Anterior cingulate cortex (tissue), 58 donors: ENCODE measurements at places on chromosomes 6 and 20.

GRCh38 chr6:147479857-147480256, 28.6 kb upstream of the SAMD5 start:
- DNase-seq = no peak

DNA sequence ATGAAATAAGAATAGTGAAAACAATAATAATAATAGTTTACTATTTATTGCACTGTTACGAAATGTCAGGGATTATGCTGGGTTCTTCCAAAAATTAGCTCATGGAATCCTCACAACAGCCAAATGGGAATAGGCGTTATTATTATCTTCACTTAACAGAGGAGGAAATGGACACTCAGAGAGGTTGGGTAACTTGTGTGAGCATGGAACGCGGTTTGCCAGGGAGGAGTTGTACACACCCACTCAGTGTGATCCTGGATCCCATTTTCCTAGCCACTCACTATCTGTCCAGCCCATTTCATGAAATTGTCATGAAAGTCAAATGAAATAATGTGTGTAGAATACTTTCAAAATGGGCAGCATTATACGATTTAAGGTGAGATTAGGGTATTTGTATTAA, 4.6 kb downstream of the NELFCD start:
- DNase-seq = no peak

GRCh38 chr6:111952821-111953540, 79.7 kb upstream of the FYN start:
- no peak for DNase-seq

GRCh38 chr20:16860914-16861313, 112.8 kb downstream of the OTOR start:
- no peak for DNase-seq

GRCh38 chr6:18218233-18218632, 46.1 kb downstream of the DEK start:
- no peak for DNase-seq

DNA sequence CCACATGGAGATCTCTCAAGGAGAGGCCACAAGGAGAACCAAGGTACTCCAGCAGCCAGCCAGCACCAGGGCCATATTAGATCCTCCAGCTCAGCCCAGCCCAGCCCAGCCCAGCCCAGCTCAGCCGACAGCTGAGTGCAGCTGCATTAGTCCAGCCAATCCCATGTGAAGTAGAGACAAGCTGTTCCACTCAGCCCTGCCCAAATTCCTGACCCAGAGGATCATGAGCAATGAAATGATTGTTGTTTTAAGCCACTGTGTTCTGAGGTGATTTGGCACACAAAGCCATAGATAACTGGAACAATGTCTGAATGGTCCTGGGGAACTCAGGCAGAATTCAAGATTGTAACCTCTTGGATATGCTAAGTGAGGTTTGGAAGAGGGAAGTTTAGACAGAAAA, 59.5 kb upstream of the BMP2 start:
- no peak for DNase-seq

DNA sequence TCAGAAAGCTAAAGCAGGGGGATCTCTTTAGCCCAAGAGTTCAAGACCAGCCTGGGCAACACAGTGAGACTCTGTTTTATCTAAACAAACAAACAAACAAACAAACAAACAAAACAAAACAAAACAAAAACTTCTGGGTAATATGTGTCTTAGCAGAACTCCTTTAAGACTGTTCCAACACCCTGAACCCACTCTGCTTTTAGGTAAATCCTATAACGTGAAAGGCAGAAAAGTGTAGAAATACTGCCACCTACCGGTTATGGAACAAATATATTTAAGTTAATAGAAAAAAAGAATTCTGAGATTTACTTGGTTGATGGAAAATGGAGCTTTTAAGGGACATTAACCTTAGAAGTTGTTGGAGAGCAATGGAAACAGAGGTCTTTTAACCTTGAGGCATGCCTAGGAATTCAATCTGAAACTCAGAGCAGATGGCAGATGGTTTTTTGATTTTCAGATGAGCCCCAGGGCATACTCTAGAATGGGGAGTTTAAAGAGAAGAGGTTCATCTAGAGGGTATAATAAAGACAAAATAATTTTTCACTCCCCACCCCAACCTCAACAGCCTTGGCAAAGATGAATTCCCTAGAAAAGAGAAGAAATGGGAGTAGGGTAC, 38.5 kb downstream of the SOD2 start:
- DNase-seq = no peak

- peak; percentile 57 for DNase-seq
Measured at GRCh38 chr6:13012977-13013680, 296.6 kb downstream of the PHACTR1 start.

DNA sequence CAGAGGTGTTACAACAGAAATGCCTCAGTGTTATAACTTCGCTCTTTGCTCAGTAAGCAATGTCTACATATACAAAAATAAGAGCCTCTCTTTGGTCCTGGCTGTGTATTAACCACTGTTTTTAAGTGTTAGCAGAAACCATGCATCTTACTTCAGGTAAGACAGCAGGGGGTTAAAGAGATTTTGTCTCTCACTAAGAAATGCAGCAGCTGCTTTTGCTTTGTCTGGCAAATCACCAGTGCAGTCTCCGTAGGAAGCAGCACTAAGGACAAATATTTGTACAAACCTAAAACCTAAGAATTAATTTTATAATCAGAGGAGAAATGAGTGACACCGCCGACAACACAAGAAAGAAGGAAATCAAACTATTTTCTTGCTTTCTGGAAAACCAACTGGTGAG, 758 bp downstream of the SMIM28 start:
- DNase-seq = no peak

- DNase-seq = no peak
Measured at GRCh38 chr6:16849280-16849987, 88.2 kb upstream of the ATXN1 start.

- no peak for DNase-seq
Measured at GRCh38 chr20:23873370-23874015, 6.1 kb downstream of the CST5 start.

GRCh38 chr20:8161264-8162071, 29.4 kb downstream of the PLCB1 start:
- no peak for DNase-seq

DNA sequence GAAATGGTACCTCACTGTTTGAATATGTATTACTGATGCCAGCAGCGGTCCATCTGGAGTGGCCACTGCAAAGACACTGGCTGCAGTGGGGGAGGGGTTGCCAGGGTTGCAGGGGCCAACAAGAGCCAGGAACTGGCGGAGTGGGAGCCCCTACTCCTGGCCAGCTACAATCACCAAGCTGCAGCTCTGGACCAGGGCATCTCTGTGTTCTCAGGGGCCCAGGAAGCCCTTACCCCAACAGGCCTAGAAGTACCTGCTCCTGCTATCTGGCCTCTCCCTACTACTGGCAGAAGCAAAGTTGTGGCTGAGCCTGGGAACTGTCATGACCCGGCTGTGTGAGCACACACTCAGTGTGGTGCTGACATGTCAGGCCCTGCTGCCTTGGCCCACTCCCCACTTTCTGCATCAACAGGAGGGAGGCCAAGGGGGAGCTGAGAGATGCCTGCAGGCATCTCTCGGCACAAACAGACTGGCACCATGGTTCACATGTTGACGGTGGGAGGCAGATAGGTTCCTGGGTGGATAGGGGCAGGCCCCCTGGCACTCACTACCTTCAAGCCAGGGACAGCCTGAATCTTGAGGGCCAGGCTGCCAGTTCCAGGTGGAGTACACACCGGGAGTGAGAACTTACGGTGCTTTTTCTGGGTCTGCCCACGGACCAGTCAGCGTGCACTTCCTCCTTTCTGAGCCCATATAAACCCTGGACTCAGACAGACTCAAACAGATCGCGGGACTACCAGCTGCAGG, 1188.0 kb downstream of the GRIK2 start:
- DNase-seq = no peak

GRCh38 chr6:167990016-167990945, 7.2 kb upstream of the KIF25 start:
- no peak for DNase-seq

- no peak for DNase-seq
Measured at GRCh38 chr20:17676942-17677341, 5.1 kb downstream of the RRBP1 start.

DNA sequence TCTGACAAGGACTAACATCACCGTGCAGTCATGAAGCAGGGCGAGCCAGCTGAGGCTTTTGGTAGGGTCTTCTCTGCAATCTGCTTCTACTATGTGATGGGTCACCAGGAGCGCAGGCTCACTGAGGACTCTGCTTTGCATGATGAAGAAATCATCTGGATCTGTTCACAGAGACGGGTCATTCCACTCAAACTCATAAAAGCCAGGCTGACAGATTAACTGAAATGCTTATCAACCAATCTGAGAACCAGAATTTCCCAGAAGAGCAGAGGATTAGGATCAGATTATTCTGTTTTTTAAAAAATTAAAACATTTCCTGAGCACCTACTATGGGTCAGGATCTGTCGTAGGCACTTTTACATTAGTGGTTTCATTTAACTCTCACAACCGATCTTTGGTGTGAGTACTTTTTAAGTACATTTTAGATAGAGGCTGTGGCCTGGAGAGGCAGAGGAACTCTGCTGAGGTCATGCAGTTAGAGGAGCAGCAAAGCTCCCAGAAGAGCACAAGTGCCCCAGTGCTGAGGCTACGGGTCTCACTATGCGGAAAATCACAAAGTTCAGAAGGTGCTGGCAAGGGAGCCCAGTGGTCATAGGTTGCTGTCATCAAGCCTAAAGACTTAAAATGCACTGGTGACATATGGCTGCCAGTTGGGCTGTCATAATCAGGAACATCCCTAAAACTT, 109.1 kb downstream of the BACH2 start:
- DNase-seq = no peak

- DNase-seq = no peak
Measured at GRCh38 chr6:139852488-139853140, 478.2 kb upstream of the CITED2 start.

DNA sequence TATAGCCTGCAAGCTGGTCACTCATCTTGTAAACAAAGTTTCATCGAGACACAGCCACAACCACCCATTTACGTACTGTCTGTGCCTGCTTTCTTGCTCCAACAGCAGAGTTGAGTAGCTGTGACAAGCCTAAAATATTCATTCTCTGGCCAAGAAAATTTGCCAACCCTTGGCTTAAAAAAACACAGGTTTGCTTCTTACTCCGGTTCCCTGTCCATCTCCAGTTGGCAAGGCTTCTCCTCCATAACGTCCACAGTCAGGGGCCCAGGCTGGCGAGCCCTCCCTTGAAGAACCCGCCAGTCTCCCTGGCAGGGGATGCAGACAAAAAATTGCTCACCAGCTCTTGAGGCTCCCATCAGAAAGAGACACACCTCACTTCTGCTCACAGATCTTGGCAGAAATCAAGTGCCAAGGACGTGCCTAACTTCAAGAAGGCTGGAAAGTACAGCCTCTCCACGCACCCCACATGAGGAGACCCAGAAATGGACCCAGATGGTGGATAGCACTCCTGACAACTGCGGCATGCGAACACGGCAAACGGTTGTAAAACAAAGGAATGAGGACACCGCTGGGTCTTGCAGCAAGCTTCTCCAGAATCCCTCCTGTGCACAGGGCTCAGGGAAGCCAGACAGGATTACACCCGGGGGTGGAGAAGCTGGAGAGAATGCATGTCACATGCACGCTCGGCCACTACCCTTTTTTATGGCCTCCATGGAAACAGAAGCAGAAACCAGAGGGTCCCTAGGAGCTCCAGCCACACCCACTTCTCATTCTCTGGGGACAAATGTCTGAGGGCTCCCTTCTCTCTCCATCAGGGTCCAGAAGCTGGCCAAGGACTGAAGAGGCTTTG, 59.8 kb upstream of the SIRPA start:
- DNase-seq = peak; percentile 50

DNA sequence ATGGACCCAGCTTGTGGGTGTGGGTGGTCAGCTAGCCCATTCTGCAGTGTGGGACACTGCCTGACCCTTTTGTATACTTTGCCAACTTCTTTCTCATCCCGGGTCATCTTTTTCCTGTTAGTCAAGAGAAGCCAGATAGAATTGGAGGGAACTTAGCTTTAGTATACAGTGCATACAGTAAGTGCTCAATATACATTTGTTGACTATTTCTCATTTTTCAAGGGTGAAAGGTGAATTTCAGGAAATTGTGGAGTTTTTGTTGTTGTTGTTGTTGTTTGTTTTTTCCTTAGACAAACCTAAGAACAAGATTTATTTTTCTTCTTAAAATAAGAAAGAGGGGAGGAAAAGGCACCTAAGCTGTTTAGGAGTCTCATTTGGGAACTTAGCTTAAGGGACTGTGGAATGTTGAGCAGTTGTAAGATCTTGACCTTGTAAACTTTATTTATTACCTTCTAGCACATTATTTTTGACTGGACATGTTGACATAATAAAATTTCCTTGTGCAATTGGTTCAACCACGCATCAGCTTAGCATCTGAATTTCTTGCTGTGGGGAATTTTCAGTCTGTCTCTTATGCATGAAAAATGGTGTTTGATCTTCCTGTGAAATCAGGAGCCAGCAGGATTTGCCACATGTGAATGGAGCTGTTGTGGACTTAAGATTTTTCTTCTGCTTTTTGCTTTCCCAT, 113.6 kb downstream of the ARID1B start:
- DNase-seq = no peak

DNA sequence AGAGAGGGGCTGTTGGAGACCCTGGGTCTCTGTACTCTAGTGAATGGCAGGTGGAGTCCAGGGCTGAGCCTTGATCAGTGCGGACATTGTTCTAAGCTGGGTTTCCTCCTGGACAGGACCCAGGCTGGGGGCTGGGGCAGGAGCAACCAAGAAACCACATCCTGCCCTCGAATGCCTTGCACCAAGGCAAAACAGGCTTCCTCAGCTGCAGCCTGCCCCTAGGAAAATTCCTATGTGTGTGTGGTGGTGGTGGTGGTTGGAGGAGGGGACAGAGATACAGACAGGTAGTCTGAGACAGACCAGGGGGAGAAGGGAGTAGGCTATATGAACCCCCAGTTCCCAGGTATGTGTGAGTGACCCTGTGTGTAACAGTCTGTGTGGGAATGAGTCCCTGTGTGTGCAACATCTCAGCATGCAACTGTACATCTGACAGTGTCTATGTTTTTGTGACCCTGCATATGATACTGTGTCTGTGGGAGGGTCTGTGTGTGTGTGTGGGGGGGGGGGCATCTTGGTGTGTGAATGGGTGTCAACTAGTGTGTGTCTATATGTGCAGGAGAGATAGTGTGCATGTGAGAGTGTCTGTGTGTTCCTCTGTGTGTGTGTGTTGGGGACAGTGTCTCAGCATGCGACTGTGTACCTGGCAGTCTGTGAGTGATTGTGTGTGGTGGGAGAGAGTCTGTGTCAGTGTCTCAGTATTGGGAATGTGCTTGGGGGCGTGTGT, 3.0 kb downstream of the GLP1R start:
- DNase-seq = no peak

DNA sequence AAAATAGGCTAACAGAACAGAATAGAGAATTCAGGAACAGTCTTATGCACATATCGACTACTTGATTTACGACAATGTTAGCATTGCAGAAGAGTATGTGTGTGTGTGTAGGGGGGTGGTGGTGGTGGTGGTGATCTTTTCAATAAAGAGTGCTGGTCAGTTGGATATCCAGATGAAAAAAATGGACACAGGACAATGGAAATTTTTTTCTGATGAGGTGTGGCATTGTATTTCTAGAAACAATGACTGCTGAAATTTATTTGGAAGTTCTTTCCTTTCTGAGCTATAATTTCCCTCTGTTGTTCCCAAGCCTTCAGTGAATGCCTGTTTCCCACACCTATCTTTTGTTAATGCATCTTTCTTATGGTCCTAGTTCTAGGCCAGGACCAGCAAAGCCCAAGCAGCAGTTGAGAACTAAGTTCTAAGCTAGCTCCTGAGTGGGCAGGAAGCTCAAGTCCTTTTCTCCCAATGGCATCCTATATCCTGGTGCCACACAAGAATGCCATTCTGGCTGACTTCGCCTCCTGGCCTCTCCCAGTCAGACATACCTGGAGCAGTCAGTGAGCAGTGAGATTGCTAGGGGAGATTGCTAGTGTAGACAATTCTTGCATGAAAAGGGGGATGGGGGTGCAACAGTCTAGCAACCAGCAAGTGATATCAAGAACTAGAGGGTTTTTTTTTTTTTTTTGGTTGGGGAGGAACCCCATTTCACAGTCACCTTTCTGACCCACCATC, 1.2 kb upstream of the TOX2 start:
- DNase-seq = no peak
